NCI-H2107 (cell line): ENCODE measurements at places on chromosomes 7 and 10.

DNA sequence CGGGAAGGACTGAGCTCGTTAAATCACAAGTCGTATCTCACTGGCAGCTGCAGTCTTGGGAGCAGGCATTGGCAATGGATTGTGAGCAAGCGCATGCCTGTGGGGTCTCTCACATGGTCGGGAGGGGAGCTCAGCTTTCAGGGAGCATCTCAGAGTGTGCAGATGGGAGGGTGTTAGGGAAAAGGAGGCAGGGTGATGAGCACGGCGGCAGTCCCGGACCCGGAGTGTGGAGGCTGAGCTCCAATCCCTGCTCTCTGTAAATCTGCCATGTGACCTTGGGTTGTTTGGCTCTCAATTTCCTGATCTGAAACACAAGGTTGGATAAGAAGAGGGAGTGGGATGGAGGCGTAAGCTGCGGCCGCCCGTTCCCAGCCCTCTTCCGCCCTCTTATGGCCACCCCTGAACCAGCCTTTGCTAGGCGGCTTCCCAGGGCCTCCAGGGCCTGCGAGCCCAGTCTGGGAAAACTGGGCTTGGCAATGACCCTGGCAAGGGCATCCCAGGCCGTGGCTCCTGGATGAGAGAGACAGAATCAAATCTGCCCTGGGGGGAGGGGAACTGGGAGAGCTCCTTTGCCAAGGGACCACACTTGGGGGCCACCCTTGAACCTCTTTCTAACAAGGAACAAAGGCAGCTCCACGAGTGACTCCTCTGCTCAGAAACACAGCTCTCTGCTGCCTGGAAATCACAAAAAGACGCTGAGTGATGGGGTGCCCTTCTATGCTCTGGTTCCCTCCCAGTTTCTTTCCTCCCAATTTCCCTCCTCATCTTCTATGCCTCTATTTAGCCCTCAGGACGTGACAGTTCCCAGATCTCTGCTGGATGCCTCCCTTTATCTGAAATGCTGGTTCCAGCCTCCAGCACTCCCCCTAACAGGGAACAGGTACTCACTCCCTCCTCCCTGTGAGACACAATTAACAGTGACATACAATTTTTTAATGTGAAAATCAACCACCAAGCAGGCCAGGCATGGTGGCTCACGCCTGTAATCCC lies 41.7 kb upstream of the LOXL4 start:
- peak; percentile 46 for DNase-seq

GRCh38 chr7:31664890-31665289 lies 22.1 kb upstream of the PPP1R17 start:
- DNase-seq: no peak

DNA sequence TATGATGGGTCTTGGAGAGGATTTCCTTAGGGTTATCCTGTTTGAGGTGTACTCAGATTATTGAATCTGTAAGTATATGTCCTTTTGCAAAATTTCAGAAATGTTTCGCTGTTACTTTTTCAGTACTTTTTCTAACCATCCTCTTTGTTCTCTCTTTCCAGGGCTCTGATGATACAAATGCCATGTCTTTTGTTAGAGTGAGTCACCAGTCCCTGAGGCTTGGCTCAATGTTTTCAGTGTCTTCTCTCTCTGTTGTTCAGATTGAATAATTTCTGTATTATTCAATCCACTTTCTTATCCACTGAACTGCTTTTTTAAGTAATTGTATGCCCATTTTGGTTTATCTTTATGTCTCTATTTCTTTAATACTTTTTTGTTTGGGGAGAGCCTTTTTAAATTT lies 449.4 kb downstream of the TNS3 start:
- DNase-seq: no peak

DNA sequence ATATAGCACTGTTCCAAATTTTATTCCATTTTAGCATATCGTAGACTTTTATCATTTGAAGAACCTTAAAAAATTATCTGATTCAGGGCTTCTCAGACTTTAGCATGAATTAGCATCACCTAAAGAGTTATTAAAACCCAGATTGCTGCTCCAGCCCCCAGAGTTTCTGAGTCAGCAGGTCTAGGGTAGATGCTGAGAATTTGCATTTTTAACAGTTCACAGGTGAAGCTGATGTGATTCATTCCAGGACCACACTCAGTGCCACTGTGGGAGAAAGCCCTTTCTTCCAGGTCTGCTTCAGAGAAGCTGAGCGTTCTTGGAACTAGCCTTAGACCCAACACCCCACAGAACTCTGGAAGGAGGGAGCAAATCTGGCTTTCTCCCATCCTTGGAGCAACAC lies 174.1 kb upstream of the YAE1 start:
- no peak for DNase-seq

DNA sequence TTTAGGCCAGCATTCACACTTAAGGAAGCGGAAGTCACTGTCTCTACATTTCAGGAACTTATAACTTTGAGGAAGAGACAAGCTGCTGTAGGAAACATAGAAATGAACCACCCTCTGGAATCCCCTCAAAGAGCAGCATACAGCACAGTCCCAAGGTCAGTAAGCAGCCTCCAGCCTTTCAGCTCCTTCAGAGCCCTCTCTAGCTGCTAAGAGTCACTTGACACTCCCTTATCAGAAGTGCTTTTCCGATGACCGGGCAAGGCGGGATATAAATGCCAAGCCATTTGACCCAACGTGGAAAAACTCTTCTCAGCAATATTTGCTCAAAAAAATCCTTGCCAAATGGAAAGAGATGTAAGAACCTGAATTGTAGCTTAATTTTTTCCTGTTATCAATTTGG lies 1284.3 kb downstream of the XPNPEP1 start:
- DNase-seq: no peak

DNA sequence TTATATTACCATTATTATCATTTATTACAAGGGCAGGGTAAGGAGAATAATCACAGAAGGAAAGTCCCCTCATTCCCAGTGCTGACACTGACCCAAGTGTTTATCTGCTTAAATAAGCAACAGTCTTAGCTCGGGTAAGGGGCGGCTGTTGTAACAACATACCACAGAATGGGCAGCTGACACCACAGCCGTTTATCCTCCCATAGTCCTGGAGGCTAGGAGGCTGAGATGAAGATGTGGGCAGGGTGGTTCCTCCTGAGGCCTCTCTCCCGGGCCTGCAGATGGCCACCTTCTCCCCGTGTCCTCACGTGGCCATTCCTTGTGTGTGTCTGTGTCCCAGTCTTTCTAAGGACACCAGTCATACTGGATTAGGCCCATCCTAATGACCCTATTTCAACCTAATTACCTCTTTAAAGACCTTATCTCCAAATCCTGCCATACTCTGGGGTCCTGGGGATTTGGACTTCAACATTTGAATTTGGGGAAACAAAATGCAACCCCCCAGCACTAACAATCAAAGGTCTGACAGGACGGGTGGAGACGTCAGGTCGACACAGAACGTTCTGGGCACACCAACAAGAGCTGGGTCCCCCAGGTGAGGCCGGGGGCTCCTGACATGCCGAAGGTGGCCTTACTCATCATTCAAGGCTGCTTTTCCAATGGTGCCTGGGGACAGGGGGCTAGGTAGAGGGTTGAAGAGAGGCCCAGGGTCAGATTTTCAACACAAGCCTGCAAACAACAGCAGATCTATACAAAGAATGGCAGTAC lies 93.5 kb downstream of the TNS3 start:
- DNase-seq: no peak

DNA sequence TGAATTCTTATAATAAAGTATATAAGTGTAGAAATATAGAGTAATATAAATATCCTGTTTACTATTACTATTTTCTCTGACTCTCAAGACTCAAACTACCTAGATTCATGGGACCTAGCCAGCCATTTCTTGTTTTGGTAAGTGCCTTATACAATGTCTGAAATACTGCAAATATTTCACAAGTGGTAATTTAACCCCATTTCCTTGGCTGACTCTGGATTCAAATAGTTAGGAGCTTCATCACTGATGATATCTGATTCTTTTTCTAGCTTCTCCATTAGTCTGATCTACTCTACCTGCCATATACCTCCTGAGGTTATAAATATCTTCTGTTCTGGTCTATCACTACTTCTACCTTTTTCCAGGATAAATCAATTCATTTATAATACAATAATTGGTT lies 6.4 kb upstream of the RALA start:
- DNase-seq: no peak

- DNase-seq: no peak
Measured at GRCh38 chr7:45979275-45980180, 58.5 kb upstream of the IGFBP3 start.

DNA sequence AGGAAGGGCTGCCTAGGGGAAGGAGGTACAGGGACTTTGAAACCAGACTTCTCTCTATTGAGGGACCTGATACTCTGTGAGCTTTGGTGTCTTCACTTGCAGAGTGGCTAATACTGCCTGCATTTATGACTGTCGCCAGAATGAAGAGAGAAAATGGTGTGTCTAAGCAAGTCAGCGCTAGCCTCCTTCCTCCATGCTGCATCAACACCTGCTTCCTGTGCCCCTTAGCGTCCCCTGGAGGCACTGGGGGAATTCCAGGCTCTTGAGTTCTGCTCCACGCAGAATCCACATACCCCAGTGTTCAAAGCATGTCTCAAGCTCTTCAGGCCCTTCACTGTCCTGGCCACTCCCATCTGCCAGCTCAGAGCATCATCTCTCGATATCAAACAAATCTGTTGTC lies 140.5 kb downstream of the PKD1L1 start:
- DNase-seq: no peak
